Effector CD4-positive, alpha-beta T cell (primary cell): ENCODE measurements at places on chromosomes 5 and 9.

GRCh38 chr5:5886812-5887486 is 464.5 kb downstream of the ICE1 start:
- no peak for DNase-seq

DNA sequence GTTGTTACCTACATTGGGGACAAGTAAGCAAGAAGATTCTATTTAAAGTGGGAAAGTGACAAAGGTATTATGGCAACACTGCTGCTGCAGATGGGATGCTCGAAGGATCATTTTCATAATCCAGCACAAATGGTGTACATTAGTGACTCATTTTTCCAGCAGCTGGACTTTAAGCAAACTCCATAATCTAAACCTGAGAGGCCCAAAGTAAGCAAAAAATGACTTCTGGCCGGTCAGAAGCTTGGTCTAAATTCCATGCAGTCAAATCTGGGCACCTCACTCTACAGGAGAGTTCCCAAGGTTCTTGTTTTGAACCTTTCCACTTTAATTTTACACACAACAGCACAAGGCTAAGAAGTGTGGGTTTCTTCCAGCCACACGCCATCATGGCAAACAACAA is 43.6 kb upstream of the TRAF1 start:
- no peak for DNase-seq

DNA sequence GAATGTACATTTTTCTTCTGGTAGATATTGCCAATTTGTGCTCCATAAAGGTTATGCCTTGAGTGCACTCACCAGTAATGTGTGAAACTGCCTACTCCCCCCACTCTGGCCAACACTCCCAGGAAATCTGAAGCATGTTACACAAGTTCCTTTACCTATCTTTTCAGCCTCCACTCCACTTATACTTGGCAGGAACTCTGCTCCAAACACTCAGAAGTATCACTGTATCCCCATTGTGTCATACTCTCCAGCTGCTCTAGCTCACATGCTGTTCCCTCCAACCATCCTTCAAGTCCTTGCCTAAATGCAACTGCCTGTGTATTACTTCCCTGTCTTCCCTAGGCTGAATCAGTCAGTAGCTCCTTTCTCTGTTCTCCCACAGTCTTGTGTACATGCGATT is 28.3 kb downstream of the POU4F3 start:
- DNase-seq, result no peak

- DNase-seq, result no peak
These were observed 21.9 kb upstream of the MED10 start for GRCh38 chr5:6399980-6400910.

- DNase-seq, result no peak
These were observed 111.0 kb downstream of the GAS1 start for GRCh38 chr9:86836266-86836665.

GRCh38 chr5:139012176-139012575 is 137.0 kb upstream of the LRRTM2 start:
- no peak for DNase-seq

DNA sequence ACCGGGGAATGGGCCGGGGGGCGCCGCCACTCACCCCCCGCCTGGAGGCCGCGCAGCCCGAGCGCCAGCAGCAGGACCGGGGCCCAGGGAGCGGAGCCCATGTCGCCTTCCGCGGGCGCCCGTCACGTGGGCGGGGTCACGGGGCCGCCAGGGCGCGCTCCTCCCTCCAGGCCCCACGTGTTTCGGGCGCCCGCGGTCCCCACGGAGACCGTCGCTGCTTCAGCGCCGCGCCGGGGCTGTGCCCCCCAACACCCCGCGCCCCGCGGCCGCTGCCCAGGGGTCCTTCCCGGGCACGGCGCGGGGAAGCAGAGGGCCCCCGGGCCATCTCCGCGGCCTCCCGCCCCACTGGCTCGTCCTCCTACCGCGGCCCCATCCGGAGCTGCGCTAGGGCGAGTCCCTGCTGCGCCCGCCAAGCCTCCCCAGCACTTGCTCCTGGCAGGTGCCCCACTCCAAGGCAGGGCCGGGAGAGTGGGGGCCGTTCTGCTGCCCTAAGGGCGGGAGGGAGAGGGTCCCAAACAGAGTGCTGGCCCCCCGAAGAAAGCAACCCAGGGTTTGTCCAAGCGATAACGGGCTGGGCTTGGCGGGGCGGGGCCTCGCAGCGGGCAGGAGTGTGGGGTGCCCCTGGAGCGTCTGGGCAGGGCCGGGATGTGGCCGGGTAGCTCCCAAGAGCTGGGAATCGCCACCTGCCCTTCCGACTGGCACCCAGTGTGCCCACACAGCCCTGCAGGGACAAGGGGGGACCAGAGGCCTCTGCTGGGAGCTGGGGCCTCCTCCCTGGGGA is at the start of gene DPP7:
TSS of gene DPP7 (minus strand) at position 121 of the 781 bp plus-strand sequence. CDS start at position 101, 20 bp downstream.
- peak; percentile 75 for DNase-seq

DNA sequence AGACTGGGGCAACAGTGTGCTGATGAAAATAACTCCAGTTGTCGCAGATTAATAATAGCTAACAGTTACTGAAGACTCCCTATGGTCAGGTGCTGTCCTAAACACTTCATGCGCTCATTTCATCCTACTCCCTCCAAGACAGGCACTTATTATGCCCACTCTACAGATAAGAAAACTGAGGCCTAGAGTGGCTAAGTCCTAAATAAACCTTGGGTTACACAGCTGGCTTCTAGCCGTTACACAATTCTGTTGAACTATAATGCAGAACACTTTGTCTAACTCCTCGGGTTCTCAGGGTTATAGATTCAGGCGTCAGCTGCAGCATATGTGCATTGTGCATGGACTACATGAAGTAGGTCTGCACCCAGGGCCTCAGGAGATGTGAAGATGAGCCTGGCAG is 103.9 kb downstream of the DAPK1 start:
- DNase-seq, result no peak
